ENCODE measurements at places on chromosomes 11 and 22. TPM values are rescaled to one million over a fixed set of nuclear protein-coding genes. Genes with fewer than 3 reads are reported as not detected.

DNA sequence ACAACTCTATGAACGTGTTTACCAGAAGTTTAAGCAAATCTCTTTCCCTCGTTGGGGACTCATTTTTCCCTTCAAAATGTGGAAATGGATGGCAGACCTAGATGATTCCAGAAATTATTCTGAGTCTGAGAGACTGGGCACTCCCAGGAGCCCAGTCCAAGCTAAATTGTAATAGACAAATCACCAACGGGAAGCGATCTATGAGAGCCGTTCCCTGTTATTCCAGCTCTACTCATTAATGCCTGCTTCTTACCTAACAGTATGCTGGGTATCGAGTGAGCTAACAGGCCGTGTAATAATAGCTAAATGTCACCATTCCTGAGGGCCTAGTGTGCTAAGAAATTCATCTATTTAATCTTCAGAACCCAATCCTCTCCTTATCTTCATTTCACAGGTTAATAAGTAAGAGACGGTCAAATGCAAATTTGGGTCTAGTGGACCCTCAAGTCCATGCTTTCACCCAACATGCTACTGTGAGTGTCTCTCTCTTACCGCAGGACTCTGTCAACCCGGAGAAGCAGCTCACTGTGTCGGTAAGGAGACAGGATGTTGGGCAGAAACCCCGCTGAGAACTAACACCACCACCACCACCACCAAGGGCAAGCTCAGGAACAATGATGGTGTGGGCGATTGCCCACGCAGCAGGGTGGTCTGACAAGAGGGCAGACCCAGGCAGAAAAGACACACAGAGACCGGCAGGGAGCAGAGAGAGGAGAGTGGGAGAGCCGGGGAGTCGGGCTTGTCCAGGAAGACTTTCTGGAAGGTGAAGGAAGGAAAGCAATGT is 57.1 kb upstream of the TIMP3 start:
- DNase-seq: no peak

DNA sequence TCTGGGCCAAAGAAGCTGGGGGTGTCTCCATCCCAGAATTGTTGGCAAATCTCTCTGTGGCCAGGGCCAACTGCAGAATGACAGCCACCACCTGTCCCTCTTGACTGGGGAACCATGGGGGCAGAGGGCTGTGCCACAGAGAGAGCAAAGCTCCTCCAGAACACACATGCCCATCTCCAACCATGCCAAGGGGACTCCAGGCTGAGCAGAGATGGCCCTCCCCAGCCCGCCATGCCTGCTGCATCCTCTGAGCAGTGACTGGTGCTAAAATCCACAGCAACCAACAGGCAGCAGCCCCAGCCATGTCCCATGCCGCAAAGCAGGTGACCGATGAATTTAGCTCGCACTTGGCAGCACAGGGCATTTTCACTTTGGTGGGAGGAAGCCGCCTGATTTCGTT is 45.0 kb downstream of the LARGE1 start:
- DNase-seq: no peak

- DNase-seq: no peak
Measured at GRCh38 chr22:36853407-36854099, 7.3 kb upstream of the NCF4 start.

DNA sequence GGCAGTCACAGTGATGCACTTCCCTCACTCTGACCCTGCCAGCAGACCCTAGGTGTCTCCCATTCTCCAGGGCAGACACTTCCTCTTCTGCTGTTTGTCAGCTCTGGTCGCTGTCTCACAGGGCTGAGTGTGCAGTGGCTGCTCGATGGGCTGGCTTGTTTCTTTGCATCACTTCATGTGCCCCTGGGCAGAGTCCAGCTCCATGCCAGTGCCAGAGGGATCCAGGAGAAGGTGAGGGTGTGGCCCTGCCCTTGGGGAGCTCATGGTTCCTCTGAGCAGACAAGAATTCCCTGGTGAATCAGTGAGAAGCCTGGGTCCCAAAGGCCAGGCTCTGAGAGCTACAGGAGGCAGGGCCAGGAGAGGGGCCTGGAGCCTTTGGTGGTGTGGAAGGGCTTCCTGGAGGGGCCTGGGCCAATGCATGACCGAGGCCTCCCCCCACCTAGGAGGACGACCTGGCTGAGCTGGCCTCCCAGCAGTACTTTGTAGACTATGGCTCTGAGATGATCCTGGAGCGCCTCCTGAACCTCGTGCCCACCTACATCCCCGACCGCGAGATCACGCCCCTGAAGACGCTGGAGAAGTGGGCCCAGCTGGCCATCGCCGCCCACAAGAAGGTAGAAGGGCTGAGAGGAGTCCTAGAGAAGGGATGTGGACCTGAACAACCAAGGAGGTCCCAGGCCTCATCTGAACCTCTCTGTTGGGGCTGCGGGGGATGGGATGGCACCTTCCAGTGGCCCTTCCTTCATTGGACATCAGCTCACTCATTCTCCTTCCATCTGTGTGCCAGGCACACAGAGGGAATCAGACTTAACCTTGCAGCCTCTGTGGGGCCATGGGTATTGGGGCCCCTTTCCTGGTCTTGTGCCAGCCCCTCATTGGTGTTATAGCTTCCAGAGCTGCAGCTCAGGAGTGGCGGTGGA is 66.1 kb downstream of the MYO7A start:
- no peak for DNase-seq

DNA sequence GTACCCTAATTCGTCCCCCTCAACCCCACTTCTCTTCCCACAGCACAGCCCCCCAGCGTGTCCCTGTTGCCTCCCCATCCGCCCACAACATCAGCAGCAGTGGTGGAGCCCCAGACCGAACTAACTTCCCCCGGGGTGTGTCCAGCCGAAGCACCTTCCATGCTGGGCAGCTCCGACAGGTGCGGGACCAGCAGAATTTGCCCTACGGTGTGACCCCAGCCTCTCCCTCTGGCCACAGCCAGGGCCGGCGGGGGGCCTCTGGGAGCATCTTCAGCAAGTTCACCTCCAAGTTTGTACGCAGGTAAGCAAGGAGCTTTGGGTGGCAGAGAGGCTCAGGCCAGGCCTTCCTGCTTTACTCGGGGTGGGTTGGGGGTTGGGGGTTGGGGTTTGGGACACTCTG is 12.2 kb downstream of the RCOR2 start:
- no peak for DNase-seq

DNA sequence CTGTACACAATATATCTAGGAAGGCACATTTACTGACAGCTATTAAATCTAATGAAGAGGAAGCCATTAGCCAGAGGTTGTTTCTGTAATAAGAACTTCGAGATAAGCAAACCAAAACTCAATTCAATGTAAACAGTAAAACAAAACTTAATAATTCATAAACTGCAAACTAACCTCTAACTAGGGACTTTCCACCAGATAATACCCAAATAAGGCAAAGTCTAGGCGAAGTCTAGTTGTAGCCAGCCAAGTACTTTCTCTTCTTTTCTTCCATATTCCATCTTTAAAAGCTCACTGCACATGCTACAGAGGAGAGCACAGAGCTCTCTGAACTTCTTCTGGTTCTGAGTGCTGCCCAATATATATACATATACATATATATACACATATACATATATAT is 229.9 kb upstream of the ANO5 start:
- DNase-seq: no peak

DNA sequence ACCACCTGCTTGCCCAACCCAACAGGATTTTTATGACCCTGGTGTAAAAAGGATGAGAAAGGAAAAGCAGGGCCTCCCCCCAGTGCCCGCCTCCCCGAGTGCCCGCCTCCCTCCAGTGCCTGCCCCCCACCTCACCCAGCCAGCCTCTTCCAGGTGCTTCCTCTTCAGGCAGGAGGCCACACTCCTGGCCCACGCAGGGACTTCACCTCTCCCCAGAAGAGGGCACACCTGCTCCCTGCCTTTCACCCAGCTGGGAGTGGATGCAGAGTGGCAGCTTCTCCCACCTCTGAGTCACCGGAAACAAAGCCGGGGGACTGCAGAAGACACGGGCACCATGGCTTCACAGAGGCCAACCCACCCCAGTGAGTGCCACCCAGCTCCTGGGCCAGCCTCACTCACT is 16.1 kb downstream of the CPT1A start:
- no peak for DNase-seq

MMP12 gene
- polyA plus RNA-seq: not detected

- DNase-seq: no peak
Measured at GRCh38 chr11:121928597-121929580, 187.1 kb downstream of the BLID start.

- no peak for DNase-seq
Measured at GRCh38 chr11:74714904-74715303, 16.3 kb downstream of the CHRDL2 start.

MOGAT2 gene
- not detected for polyA plus RNA-seq

DNA sequence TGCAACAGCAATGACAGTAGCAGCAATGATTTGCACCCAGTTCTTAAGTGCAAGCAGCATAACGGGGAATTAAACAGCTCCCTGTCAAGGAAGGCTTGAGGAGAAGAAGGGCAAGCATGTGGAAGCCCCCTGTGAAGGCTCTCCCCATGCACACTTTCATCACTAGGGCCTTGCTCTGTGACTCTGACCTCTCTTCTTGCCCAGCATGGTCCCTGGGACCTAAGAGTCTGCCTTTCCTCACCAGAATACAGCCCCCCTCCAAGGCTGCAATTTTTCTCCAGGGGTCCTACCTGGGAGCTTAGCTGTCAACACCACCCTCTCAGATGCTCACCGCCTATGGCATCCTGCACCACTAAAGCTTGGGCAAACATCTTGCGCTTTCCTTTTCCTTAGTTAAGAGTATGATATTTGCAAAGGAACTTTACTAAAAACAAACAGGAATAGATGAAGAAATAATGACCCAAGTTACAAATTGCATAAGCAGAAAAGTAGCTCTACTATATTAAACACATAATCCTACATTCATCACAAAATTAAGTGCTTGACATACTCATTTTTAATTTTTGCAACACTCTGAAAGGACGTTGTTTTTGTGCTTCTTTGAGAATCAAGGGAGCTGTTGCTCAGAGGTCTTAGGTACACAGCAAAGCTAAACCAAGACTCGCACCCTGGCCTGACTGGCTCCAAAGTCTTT is 187.6 kb downstream of the ADAMTS15 start:
- no peak for DNase-seq

DNA sequence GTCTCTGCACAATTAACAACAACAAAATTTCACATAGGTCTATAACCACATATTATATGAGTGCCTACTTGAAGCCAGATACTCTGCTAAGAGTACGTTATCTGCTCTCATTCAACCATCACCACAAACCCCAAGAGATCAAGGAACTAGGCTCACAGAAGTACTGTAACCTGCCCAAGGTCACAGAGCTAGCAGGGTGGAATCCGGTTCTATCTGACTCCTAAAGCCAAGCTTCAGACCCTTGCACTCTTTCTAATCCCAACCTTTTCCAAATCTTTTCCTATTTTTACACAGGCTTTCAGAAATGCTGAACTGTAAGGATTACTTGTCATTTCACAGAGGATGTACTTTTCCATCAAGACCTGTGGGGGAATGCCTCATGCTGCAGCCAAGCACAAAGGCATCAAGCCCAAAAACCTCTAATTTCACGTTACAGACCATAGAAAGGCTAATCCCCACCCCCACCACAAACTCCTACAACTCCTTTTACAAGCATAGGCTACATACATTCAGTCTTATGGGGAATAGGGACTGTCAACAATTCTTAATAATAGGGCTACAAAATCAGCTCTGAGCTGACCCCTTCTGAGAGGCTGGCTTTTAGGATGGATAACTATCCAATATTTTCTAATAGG is 927 bp downstream of the PRCP start:
- no peak for DNase-seq

PHETA2 gene
- 18.3 TPM for polyA plus RNA-seq

MS4A3 gene
- polyA plus RNA-seq: 0.80 TPM

DNA sequence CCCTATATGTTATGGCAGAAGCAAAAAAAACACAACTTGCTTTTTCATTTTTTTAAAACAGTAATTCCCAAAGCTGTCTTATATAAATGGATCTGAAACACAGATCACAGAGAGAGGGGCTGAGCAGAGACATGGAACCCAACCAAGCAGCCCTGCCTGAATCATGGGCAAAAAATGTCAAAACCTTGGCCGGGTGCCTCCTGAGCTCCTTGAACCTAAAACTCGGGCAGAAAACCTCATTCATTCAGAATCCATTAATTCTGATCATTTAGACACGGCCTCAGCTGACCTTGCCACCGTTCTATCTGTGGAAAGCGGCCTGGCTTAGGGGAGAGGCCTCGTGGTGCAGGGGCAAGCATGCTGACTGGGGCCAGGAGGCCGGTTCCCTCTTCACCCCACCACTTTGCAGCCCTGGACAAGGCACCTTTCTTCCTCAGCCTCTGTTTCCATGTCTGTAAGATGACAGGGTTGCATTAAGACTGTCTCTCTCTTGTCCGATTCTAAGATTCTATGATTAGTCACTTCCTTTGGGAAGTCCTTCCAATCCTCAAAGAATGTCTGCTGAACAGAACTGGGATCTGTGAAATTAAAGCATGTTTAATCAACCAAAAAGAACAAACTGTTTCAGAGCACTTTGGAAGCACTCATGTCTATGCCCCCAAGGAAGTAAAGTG is 26.0 kb downstream of the TENM4 start:
- DNase-seq: no peak

OR52H1 gene
- polyA plus RNA-seq: not detected

DNA sequence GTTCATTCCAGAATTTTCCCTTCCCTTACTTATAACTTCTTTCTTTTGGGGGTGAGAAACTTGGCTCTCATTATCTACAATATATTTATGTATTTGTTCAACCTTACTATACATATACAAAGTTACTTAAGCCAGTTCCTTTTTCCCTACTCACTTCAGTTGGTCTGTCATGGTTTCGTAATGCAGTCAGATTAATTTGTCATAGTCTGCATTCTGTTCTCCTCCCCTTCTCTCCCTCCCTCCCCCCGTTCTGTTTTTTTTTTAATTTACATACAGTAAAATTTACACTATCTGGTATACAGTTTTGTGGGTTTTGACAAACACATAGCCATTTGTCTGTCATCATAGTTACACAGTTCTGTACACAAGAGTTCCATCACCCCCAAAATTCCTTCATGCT is 71.8 kb upstream of the ADORA2A start:
- no peak for DNase-seq

CECR2 gene
- polyA plus RNA-seq: 23.2 TPM

CRYBB1 gene
- 0.71 TPM for polyA plus RNA-seq

KRTAP5-1 gene
- polyA plus RNA-seq: 2.5 TPM

OR6T1 gene
- polyA plus RNA-seq: not detected

DNA sequence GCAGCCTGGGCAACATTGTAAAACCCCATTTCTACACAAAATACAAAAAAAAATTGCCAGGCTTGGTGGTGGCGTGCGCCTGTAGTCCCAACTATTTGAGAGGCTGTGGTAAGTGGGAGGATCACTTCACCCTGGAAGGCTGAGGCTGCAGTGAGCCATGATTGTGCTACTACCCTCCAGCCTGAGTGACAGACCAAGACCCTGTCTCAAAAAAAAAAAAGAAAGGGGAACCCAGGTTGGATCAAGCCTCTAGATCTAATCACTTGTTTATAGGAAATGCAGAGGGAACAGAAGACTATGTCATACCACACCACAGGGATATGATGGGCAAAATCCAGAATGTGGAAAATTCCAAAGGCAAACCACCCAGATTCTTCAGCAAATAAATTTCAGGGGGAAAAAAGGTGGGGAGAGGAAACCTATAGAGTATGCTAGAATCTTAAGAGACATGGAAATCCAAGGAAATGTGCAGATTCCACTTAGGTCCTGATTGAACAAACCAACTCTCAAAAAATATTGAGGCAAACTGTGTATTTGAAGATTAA is 16.5 kb upstream of the MALAT1 start:
- no peak for DNase-seq

All from forelimb muscle (tissue), 1 donor.